Stimulated activated CD4-positive, alpha-beta T cell treated with anti-CD3 and anti-CD28 coated beads, Interleukin-1b, Interleukin-23, amount 100 ng/mL, for 4 hours (primary cell): ENCODE measurements at places on chromosomes 4 and X.

GRCh38 chrX:136176399-136176825, 29.1 kb downstream of the FHL1 start:
- DNase-seq, result no peak

GRCh38 chrX:55111578-55112254, 22.9 kb downstream of the PAGE2 start:
- DNase-seq, result no peak

DNA sequence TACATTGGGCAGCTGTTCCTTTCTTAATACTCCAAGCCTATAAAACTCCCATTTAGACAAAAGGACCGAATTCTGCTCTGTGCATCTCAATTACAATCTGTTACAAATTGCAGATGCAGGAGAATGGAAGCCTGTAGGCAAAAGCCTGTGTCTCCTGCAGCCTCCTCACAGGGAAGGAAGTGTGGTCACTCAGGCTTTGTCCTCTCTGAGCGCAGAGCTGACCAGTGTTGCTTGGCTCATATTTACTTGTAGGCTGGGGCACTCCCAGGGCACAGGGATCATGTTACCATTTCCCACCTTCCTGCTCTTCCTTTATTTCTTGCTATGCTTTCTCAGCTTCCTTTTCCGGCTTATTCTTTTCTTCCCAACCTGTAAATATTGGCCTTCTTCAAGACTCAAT, 15.7 kb downstream of the SUPT20HL2 start:
- no peak for DNase-seq

DNA sequence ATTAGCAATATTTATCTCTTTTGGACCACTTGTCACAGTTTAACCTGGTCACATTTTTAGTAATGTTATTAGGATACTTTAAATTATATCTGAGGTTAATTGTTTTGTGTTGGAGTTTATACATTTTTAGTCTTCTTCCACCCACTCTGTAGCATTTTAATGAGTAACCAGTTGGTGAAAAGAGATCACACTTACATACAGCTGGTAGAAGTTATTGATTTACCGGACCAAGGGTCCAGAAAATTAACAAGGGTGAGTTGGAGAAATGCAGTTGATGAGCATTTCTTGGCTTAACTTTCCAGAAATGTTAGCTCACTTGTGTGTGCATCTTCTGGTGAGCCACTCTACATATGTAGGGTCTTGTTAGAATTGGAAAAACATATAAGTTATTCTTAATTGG, 219.6 kb downstream of the GRXCR1 start:
- DNase-seq, result no peak

DNA sequence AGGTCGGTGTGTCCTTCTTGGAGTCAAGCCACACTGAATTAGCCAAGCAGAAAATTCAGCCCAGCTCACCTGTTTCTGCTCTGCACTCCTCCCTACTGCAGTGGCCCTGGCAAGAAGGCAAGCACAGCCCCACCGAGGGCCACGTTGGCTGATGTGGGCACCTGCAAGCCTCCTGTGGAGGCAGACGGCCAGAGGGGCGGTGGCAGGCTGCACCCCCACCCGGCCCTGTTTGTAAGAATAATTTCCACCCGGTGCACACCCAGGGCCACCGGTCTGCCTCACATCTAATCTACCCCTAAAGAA, 18.8 kb downstream of the PPP2R2C start:
- DNase-seq, result no peak

DNA sequence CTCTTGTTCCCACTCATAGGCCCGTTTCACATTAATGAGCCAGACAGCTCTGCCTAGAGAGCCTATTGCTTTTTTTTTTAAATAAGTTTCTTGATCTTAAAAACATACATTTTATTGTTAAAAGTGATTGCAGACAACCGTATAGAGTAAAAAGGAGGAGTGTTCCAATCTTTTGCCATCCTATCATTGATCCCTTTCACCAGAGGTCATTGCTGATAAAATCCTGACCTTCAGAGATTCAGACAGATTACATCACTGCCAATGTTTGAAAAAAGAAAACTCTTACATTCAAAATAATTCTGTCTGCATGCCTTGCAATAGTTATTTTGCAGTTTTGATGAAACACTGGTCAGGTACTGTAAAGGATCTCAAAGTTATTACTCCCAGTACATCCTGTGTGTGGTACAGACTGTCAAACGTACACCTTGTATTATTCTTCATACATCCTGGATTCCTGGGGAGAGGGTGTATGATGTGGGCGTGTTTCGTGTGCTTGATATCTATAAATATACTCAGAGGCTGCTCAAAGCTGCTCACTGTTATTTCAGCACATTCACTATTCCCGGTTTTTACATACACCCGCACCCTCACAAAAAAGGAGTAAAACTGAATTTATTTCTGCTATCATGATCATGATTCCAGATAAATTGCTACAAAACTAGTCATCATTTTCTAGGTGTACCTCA, 15.4 kb upstream of the KLHL2 start:
- no peak for DNase-seq

DNA sequence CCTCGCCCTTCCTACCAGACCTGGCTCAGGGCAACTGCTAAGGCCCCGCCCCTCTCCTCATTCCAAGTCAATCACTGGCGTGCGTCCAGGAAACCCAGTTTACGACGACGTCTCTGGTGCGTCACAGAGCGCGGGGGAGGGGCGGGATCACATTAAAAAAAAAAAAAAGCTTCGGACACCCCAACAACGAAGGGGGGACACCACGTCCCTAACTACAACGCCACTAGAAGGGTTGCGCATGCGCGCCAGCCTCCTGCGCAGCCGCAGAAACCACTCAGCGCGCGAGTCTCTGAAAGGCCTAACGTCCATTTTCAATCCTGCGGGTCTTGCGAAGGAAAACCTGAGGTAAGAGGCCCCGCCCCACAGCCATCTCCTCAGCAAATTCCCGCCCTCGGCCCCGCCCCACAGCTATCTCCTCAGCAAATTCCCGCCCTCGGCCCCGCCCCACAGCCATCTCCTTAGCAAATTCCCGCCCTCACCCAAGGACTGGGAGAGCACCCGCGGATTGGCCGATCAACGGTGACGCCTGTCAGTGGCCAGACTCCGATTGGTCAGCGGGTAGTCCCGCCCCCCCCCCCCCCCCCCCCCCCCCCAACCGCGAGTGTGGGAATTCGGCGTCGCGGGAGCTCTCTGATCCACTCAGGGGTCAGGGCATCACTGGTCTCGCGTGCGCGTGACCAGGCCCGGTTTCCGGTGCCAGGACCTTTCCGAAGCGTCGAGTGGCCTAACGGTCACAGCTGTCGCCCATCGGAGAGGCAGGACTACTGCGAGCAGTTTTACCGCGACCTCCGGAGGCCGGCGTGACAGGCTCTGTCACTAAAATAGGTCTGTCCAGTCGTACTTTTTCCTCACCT, at the start of gene SCML1:
SCML1 (plus strand) TSS at position 638 of the 854 bp plus-strand sequence. CDS start 6,694 bp downstream, outside the sequence.
- peak; percentile 80 for DNase-seq

- DNase-seq, result peak; percentile 44
Measured at GRCh38 chrX:96684339-96685209, at the start of gene DIAPH2. DIAPH2 (plus strand) TSS chrX:96684842.

- no peak for DNase-seq
Measured at GRCh38 chrX:150184491-150184890, 178.6 kb upstream of the MAMLD1 start.

GRCh38 chr4:94036964-94037363, 170.7 kb upstream of the SMARCAD1 start:
- DNase-seq, result no peak

GRCh38 chrX:112270991-112271390, 188.4 kb upstream of the TRPC5 start:
- DNase-seq, result no peak

- no peak for DNase-seq
Measured at GRCh38 chr4:105944540-105944939, 49.3 kb downstream of the NPNT start.
